Naive thymus-derived CD8-positive, alpha-beta T cell (primary cell): ENCODE measurements at places on chromosomes 2 and 18.

DNA sequence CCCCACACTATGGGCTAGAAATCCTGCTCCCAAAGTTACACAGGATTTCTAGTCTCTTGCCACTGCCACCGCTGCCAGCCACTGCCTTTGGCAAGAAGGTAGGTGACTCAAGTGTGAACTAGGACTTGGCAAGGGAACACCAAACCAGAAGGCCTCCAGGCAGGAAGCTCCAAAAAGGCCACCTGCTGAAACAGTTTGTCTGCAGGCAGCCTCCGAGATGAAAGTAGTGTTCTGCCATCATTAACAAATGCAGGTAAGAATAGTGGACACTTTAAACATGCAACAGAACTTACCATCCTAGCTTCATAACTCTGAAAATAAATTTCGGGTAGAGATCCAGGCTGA lies 3.9 kb downstream of the ANKRD44 start:
- DNase-seq = peak; percentile 17

DNA sequence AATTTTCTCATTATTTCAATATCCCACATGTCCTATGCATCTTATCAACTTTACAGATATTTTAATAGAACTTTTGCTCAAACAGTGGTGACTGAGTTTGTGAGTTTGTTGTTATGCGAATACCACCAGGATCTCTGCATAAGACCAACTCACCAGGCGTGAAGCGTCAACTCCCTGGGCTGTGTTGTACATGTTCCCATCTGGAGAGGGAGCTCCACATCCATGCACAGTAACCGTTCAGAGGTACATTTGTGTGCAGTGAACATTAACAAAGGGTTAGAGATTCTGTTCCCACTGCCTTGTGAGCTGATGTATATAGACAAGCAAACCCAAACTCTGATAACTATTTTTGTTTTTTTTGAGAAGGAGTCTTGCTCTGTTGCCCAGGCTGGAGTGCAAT lies 188.7 kb downstream of the MYT1L start:
- DNase-seq = no peak

DNA sequence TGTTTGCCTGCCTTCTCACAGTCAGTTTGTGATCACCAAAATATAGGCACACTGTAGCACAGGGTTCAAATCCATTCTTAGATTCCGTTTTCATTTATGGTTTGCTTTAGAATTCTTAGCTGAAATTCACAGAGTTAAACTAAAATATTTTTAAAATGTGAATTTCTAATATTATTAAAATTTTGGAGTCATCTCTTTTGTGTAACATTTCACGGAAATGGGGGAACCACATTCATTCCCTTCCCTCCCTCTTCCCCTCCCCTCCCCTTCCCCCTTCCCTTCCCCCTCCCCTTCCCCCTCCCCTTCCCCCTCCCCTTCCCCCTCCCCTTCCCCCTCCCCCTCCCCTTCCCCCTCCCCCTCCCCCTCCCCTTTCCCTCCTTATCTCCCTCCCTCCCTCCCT lies 11.4 kb upstream of the LDAH start:
- DNase-seq = no peak

DNA sequence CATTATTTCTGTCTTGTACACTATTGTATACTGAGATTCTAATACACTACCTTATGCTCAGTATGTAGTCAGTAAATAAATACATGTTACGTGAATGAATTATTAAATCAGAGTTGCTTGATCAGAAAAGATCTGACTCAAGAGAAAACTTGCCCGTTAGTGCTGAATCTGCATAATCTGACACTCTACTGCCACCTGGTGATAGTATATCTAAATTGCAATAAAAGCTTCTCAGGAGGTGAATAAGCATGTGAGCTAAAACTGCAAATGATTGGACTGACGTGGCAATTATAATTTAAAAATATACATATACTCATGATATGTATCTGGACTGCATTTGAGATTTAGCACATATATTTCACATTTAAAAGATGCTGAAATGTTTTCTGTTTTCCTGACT lies 70.4 kb downstream of the KIAA1328 start:
- no peak for DNase-seq

GRCh38 chr18:55731594-55732042 lies 143.6 kb upstream of the TCF4 start:
- no peak for DNase-seq

- DNase-seq = no peak
These were observed 3.0 kb downstream of the PIKFYVE start for GRCh38 chr2:208269091-208269490.

- DNase-seq = no peak
These were observed 78.9 kb downstream of the LIPG start for GRCh38 chr18:49640741-49641140.

DNA sequence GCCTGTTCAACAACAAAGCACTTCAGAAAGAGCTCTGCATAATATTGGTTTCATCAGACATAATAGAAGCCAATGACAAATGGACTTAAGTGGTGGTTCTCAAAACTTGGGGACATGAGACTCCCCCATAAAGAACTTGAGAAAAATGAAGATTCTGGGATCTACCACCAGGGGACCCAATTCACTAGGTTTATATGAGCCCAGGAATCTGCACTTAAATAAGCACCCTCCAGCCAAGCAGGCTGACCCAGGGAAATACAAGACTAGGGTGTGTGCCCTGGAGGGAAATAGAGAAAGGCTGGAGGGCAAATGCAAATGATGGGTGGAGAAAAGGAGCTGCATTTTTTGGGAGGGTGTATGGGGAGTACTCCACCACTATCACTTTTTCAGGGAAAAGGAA lies 52.5 kb downstream of the SATB2 start:
- no peak for DNase-seq
